ENCODE measurements at places on chromosomes 16 and 17. TPM values are rescaled to one million over a fixed set of nuclear protein-coding genes. Genes with fewer than 3 reads are reported as not detected.

DNA sequence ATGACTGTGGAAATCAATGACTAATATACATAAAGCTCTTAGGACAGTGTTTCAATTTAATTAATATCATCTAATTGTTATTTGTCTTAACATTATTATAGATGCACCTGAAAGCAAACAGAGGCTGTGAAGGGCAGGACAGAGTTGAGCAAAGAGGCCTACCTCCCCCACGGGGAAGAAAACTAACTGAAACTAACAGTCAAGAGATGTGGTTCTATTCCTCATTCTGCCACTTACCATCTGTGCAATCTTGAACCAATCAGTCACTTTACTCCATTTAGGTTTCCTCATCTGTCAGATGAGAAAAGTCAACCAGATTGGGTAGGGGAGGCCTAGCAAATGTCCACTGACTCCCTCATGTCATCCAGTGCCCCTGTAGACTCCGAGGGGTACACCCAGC is 59.1 kb downstream of the C17orf67 start:
- DNase-seq, result no peak

DNA sequence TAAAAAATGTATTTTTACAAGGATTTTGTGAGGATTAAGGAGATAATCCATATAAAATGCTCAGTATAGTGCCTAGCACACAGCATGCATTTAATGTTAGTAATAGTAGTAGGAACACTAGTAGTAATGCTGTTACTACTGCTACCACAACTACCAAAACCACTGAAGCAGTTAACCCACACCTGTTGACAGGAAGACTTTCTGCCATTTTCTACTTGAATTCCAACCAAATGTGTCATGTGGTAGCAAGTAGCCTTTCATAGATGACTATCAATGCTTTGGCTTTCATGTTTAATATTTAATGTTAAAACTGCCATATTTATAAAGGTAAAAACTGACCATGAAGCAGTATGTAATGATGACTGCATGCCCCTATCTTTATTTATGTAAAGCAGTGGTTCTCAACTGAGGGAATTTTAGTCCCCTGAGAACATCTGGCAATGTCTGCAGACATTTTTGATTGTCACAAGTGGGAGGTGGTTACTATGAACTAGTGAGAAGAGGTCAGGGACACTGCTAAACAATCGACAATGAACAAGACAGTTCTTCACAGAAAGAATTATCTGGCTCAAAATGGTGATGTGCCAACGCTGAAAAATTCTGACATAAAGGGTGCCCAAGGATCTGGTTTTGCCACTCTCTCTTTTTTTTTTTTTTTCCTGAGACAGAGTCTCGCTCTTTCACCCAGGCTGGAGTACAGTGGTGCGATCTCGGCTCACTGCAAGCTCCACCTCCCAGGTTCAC is 89.4 kb downstream of the ITFG1 start:
- DNase-seq, result no peak

Gene CFDP1
- polyA plus RNA-seq, result 178 TPM

Gene HID1
- 15.2 TPM for polyA plus RNA-seq

Gene OTOA
- polyA plus RNA-seq, result 0.07 TPM

- DNase-seq, result no peak
These were observed 87.0 kb upstream of the TBX2 start for GRCh38 chr17:61312406-61313295.

Measured in left renal cortex interstitium (tissue), 4 donors.